Foreskin keratinocyte (primary cell): ENCODE measurements at places on chromosomes 13 and 19. TPM values are rescaled to one million over a fixed set of nuclear protein-coding genes. Genes with fewer than 3 reads are reported as not detected.

IPO5 gene
- polyA plus RNA-seq, result 38.8 and 47.8 TPM in 2 replicates

- DNase-seq, result no peak
Measured at GRCh38 chr13:75101348-75101747, 380.6 kb downstream of the TBC1D4 start.

- DNase-seq, result no peak
Measured at GRCh38 chr13:99496184-99497142, 4.8 kb upstream of the TM9SF2 start.

GRCh38 chr13:21557995-21558394, 46.0 kb downstream of the MICU2 start:
- peak; percentile 17 for DNase-seq

DNA sequence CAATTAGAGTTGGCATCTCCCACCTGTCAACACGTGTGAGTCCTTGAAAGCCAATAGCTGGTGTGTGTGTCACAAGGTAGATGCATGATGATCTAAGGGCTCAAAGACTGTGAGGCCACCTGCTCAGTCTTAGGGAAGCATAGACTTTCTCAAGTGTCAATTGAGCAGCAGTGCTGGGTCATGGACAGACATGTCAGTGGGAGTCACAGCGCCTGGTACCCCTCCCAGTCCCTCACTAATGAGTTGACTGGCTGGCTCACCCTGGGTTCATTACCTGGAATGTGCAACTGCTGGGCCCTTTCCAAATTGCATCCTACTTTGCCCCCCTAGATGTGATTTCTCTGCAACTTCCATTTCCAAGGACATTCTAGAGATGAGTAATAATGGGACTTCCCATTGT, 9.1 kb upstream of the PSG6 start:
- DNase-seq, result no peak

GRCh38 chr13:45895881-45896280, 44.3 kb upstream of the SIAH3 start:
- no peak for DNase-seq

PLK5 gene
- polyA plus RNA-seq, result not detected in 2 replicates

- no peak for DNase-seq
Measured at GRCh38 chr13:20457670-20458069, 68.0 kb downstream of the CRYL1 start.

ZNF382 gene
- polyA plus RNA-seq, result 0.87 and 1.5 TPM in 2 replicates

DNA sequence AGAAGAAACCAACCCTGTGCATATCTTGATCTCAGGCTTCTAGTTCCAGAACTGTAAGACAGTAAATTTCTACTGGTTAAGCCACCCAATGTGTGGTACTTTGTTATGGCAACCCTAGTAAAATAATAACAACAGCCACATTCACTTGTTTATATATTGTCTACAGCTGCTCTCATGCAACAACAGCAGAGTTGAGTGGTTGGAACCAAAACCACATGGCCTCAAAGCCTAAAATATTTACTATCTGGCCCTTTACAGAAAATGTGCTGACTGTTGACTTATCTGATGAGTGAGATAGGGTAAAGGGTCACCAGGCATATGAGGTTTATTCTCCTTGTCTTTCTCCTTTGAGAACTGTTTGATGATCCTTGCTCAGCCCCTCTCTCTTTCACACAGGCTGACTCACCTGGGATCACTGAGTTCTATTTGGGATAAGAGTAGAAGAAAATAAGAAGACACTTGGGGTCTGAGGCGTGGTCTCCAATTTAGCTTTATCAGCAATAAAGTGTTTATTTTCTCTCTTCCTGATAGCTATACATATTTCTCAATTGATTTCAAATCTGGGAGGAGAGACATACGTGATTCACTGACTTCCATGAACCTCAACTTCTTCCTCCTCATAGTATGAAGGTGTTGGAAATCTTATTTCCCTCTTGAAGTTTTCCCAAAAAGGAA, 227.5 kb upstream of the STARD13 start:
- DNase-seq, result peak; percentile 17
